ENCODE measurements at places on chromosomes 3 and 15.
A peak's percentile ranks its signal among the peaks of the same experiment; 100 is the strongest.

GRCh38 chr3:111915905-111916304 lies 56.8 kb downstream of the PHLDB2 start:
- DNase-seq = no peak

DNA sequence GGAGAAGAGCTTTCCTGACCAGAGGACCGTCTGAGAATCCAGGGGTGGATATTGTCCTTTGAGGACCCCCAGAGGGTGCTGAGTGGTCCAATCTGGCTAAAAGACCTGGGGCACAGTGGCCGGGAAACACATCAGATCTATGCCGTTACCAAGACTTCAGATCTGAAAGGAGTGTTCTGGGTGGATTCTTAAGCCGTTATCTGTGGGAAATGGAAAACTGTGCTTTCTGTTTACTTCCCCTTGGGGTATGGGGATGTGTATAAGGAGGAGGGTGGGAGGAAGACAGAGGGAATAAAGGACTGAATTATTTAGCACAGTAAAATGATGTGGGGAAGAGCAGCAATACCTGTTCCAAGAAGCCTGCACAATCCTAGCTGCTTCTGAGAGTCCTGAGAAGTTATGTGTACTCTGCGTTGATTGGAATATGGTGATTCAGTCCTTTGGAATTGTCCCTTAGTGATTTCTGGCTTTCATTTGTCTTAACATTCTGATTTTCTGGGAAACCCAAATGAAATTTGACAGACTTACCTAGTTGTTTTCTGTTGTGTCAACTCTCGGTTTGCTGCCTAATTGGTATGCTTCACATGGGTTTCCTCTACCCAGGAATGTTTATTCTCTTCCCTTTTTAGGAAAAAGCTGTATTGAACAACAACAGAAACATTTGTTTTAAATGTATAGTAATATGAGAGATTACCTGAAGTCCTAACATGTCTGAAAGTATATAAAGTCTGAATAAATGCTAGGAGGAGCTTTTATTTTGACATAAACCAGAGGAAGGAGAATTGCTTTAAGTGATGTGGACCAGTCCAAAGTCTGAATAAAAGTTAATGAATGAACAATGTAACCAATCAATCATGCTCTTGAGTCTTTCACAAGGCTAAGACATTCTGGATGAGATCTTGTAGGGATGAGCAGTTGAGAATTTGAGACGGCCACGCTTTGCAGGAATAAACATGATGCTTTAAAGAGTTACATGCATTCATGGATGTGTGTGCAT lies 427.1 kb upstream of the C2CD4B start:
- DNase-seq = no peak

- DNase-seq = no peak
Observed at GRCh38 chr3:186212611-186213010, 103.7 kb upstream of the ETV5 start.

- DNase-seq = no peak
Observed at GRCh38 chr3:49387721-49388120, 24.1 kb downstream of the RHOA start.

DNA sequence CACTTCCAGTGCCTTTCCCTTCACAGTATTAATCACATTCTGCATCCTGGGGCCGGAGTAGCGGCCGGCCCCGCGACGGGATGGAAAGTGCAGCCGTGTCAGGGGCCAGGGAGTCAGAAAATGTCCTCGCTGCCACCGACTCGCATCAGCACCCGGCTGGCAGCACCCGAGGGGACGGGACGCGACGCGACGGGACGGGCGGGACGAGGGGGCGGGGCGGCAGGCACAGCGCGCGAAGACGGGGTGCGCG lies 353 bp downstream of the ATG3 start:
- DNase-seq = peak; percentile 90

GRCh38 chr3:170638988-170639387 lies 53.1 kb upstream of the SLC7A14 start:
- no peak for DNase-seq

DNA sequence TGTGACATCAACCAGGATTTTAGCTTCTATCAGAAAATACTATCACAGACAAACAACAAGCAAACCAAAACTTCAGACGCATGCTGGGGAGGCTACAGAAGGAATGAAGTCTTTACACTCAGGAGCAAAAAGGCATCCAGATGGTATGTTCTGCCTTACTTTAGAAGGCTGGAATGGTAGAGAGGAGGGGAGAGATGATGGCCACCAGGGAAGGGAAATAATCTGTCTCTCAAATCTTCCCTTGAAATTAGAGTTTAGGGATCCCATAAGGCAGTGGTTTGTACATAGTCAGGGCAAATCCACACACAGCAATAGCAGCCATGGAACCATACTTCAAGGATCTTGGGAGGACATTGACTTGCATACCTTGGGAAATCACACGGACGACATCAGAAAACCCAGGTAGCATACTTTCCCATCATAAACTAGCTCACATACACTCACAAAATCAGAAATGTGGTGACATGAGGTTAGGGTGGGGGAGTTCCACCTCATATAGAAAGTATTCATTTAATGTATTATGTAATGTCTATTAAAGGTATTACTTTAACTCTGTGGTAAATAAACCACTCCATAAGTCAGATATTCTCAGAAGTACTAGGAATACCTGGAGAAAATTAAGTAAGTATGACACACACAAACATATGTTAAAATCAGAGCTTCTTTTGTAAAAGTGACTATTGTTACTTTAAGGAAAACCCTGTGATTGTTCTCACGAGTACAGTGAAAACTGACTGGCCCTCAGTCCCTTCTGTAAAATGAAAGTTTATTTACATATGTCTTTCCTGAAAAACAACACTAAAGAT lies 9.4 kb downstream of the BTLA start:
- DNase-seq = no peak

All from suppressor macrophage (primary cell).